ENCODE measurements at places on chromosomes 11 and 22.

- DNase-seq, result peak; percentile 45
Measured at GRCh38 chr11:35040221-35040942, 98.6 kb upstream of the CD44 start.

GRCh38 chr22:18136563-18137320, 13.2 kb upstream of the USP18 start:
- DNase-seq, result no peak

GRCh38 chr22:45855961-45856360, 121.0 kb downstream of the WNT7B start:
- DNase-seq, result no peak

GRCh38 chr11:11332141-11332710, 20.8 kb downstream of the CSNK2A3 start:
- no peak for DNase-seq

GRCh38 chr11:38791346-38791961, 2193.4 kb upstream of the RAG2 start:
- DNase-seq, result no peak

- no peak for DNase-seq
Measured at GRCh38 chr11:282630-283360, 4.6 kb downstream of the NLRP6 start.

GRCh38 chr11:63369165-63369970, at the start of gene SLC22A9:
Gene SLC22A9, plus strand, starts transcription at chr11:63369785. Its CDS starts 272 bp downstream, at chr11:63370057.
- DNase-seq, result no peak

DNA sequence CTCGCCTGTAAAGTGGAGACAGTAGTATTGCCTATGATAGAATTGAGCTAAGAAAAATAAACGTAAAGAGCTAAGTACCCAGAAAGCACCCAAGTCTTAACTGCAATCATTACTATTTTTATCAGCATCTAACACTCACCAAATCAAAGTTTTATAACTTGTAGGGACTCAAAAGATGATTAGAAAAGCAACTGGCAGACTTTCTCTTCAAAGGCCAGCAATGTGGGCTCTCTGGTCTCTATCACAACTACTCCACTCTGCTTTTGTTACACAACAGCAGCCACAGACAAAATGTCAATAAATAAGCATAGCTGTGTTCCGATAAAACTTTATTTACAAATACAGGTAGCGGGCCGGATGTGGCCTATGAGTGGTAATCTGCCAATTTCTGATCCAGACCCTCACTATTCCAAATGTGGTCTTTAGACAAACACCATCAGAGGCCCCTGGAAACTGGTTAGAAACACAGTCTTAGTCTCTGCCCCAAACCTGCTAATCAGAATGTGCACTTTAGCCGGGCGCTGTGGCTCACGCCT, 8.2 kb downstream of the TPST2 start:
- DNase-seq, result no peak

- no peak for DNase-seq
Measured at GRCh38 chr11:1044160-1044559, 7.6 kb upstream of the MUC6 start.

- no peak for DNase-seq
Measured at GRCh38 chr11:121513807-121514206, 61.0 kb upstream of the SORL1-AS1 start.

GRCh38 chr11:57801183-57801485, 39.5 kb downstream of the CTNND1 start:
- DNase-seq, result no peak

DNA sequence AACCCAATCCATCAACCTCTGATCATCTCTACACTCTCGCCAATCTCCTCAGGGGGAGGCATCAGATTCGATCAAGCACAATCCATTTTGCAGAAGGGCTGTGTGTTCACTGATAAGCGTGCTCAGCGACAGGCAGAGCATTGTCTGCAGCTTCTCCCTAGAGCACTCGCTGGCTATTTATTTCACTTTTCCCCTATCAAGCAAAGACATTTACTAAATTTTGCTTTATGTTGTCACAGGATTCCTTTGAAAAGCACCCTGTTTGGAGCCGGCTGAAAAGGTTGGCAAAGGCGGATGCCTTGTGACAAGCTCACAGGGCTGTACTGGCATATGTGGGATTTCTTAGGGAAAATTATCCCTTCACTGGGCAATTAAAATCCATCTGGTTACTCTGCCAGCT, 1381.5 kb upstream of the TENM4 start:
- DNase-seq, result no peak

- DNase-seq, result no peak
Measured at GRCh38 chr11:64744544-64745188, 724 bp upstream of the RASGRP2 start.

DNA sequence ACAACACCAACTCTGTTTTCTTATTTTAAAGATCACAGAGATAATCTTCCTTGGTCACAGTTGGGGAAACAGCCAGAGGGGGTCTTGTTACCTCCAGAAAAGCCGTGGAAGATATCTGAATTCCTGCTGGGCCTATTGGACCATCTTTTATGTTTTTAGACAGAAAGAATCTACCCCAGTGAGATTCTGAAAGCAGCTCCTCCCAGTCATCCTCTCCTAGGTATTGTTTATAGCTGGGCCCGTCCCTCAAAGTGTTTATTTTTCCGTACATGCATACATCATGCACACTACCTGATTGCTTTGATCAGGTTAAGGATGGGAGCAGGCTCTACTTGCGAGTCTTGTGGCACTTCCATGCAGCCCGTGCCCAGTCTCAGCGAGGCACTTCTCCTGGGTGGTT, 742.4 kb downstream of the NTM start:
- no peak for DNase-seq

DNA sequence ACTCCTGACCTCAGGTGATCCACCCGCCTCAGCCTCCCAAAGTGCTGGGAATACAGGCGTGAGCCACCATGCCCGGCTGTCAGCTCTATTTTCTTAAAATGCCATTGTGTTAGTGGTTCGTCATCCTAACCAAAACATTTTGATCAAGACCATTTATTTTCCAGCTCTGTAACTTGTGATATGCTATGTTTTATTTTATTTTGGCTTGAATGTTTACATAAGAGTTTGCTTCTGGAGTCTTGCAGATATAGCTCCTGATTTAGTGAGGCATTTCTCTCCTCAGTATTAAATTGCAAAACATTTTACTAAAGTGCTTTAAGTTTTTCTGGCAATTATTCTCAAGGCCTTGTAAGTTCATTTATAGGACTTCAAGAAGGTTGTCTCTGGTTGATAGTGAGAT, 4.4 kb downstream of the EP300 start:
- DNase-seq, result no peak

DNA sequence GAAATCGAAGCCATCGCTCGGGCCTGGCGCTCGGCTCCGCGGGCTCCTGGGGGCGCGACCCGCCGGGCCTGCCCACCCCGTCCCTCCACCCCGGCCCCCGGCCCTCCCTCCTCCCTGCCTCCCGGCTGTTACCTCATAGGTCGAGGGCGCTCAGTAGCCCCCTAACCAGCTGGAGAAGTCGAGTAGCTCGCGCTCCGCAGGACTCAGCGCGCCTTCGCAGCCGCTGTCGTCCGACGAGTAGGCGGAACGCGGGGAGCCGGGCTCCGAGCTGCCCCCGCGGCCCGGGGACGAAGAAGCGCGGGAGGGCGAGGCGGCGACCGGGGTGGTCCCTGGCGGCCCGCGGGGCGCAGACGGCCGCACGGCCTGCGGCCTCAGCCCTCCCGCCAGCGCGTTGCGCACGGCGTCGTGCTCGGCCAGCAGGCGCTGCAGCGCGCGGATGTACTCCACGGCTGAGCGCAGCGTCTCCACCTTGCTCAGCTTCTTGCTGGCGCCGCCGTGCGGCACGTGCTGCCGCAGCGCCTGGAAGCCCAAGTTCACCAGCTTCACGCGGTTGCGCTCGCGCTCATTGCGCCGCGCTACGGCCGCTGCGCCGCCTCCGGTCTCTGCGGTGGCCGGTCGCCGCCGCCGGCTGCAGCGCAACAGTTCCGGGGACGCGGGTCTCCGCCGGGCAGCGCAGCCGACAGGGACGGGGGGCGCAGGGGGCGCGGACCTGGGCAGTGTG, 627 bp downstream of the ASCL2 start:
- no peak for DNase-seq

DNA sequence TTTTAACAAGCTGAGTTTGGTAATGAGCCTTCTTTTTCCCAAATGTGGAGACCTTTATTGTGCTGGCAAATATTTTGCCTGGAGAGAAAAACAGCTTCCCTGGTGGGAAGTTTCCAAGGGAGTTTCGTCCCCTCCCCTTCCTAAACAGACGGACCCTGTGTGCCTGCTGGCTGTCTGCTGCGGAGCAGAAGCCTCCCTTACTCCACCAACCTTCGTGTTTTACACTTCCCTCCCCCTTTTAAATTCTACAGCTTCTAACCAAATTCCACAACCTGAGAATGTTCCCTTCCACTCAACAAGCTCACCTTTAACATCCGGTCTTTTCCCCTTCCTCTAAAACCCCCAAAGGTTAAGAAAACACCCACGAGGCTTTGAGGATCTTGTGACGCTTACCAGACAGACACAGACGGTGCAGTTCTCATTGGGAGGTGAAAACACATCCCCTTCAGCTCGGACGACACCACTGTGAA, 17.1 kb downstream of the VWCE start:
- no peak for DNase-seq

DNA sequence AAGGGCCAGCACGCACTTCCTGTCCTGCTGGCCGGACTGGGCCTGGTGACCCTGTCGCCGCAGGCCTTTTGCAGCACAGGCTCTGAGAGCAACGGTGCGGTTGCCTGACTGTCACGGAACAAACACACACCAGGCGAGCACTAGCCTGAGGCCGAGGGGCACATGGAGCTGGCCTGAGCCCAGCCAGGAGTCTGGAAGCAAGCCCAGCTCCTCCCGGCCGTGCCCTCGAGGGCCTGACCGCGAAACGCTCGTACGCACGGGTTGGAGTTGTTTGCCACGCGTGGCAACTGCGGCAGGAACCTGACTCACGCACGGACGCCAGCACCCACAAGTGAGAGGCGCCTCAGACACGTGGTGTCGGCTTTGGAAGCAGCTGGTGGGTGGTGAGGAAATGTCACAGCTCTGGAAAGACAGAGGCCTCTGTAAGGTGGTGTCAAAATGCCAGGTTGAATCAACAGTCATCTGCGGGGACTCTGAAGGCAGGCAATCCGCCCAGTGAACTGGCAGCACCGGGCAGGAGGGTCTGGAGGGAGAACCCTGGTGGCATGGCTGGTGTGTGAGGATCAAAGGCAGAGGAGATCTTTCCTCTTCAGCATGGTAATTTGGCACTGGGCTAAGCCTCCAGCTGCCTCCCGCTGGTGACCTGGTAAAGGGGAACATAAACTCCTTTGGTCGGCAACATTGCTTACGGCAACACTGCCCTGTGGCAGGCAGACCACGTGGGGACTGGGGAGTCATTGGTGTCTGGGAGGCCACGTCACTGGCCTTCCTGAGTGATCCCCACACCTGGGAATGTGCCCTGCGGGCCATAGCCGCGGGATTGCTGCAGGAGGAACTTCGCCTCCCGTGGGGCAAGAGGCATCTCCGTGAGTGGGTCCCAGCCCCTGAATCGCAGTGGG, 15.3 kb upstream of the IL17REL start:
- DNase-seq, result peak; percentile 47

GRCh38 chr11:133830931-133831907, 14.1 kb downstream of the SPATA19 start:
- no peak for DNase-seq

DNA sequence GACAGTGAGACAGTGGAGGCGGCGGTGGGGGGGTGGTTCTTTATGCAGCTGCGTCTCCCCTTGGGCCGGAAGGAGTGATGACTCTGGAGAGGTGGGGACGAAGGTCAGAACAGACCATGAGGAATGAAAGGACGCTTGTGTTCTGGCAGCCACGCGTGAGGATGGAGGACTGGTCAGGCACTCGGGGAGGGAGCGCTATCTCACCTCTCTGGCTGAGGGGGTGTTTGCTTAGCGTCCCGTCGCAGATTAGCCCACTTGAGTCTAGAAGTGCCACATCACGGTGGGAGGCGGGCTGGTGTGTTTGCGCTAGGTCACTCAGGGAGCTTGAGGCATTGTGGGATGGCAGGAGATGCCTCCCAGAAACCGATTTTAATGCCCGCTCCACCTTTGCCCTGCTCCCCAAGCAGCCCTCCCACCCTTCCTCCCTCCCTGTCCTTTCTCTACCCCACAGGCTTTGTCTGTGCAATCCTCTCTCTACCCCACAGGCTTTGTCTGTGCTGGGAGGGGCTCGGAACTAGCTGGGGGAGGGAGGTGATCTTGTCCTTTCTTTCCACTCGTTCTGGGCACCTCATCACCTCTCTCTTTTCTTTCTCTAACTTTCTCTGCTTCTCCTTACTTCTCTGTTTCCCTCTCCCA, 97.8 kb downstream of the PKNOX2 start:
- DNase-seq, result no peak

DNA sequence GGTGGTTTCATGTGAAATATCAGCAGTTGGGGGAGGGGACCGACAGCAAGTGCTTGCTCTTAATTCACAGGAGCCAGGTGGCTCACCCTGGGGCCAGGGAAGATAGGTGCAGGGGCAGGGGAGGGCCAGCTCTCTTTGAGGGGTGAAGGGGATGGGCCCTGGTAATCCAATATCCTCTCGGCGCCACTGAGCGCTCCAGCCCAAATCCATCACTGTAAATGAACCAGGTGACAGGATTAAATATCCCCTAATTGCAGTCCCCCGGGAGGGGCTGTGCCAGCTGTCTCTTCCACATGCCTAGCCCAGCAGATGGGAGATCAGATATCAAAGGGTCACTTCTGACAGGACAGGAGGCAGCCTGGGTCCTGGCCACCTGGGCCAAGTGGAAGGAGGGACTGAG, 531.8 kb upstream of the CADM1 start:
- no peak for DNase-seq

DNA sequence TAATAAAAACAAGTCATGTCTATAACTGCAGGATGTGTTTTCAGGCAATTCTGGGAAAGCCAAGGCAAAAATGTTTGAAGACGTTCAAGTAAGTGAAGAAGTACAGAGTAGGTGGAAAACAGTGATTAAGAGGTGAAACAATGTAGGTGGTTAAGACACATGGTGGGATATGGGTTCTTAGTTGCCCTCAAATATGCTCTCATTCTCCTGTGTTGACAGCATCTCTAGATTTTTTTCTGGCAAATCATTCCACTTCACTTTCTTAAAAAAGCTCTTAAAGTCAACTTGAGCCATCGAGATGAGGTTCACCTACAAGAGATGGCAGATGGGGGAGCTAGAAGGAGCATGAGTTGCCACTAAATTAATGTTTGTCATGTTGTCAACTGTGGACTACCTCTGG, 1041.0 kb upstream of the CNTN5 start:
- DNase-seq, result no peak

DNA sequence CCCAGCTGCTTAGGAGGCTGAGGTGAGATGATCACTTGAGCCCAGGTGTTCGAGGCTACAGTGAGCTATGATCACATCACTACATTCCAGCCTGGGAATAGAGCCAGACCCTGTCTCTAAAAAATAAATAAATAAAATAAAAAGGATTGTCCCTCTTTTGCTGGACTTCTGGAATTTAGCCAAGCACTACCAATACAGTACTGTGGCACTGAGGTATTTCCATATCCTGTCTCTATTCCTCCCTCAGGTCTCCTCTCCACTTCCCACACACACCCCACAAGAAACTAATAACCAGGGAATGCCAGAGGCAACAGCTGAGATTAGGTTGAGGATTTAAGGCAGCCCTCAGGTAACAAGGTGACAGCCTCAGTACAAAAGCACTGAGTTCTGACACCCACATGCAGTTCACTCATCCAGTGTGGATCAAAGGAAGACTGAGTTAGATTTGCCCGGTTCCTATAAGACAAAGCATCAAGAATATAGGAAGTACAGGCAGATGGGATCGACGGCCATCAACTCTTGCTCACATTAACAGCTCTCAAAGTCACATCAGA, 4.5 kb upstream of the PPP2R1B start:
- no peak for DNase-seq

GRCh38 chr11:113341388-113342165, 27.2 kb downstream of the TTC12 start:
- DNase-seq, result no peak

All from activated T-helper 1 cell treated with anti-CD3 and anti-CD28 coated beads, Interleukin-2, amount 50 U/mL, for 16 hours (primary cell).